Stimulated activated CD8-positive, alpha-beta memory T cell treated with anti-CD3 and anti-CD28 coated beads, Interleukin-15, amount 100 ng/mL, for 24 hours (primary cell): ENCODE measurements at places on chromosomes 7 and 10.

- DNase-seq, result no peak
These were observed 17.2 kb upstream of the STRIP2 start for GRCh38 chr7:129417073-129417472.

DNA sequence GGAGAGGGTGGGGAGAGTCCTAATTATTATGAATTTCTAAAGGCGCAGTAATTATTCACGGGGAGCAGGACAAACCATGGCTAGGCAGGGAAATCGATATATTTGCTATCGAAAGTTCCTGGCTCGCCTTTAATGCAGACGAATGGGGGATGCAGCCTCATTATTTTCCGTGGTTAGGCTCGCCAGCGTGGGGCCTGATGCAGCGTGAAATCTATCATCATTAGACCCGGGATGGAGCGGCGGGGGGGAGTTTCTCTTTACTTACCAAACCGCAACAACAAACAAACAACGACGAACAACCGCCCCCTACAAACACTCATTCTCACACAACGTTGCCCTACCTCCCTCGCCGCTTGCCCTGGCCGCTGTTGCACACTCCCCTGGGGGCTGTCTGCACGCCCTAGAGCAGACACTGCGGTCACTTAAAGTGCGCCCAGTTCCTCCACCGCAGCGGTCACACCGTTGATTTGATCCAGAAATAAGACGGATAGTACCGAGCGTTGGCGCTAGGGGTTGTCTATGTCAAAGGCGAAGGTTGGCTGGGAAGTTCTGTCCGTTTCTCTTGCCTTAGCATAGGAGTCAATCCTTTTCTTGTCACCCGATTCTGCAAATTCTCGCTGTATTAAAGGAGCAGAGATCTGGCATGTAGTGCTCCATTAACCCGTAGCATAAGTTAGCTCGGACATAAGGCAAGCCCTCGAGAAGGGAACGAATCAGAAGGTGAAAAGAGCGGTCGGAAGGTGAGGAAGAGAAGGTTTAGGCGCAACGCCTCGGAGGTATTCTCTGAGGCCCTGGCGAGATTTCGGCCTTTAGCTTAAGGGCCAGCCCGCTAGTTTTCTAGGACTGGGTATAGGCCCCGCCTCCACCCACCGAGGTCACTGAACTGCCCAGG, 10.4 kb downstream of the NXPH1 start:
- no peak for DNase-seq

- DNase-seq, result no peak
These were observed 105.3 kb downstream of the SORCS1 start for GRCh38 chr10:107059068-107059804.

DNA sequence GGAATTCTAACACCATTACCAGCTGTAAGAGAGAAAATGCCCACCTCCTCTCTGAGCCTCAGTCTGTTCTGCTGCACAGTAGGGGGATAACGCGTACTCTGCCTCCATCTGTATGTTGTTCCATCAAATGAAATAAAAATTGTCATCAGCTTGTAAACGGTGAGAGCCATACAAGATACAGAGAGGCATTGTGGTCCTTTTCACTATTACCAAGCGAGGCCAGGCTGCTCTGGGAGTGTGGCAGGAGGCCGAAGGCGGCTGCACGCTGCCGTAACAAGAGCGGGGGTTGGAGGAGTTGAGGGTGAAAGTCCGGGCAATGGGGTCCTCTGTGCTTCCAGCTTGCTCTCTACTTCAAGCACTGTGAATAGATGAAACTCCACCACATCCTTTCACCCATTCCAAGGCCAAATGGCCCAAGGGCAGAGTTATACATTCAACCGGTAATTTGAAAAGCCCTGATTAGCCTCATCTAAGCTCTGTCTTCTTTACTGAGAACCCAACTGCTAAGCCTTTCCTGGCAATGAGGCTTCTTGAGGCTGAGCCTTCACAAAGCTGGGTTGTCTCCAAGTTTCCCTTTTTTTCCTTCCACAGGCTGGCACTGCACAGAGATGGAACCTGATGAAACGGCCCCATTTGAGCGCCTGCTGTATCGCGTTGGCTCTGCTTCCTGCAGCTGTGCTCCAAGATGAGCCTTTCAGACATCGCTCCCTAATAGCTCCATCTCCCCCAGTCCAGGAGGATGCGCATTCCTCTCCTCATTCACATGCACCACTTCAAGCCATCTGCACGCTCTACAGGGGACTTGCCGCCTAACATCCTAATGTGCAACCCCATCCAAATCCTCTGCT, 47.2 kb downstream of the PYROXD2 start:
- no peak for DNase-seq

DNA sequence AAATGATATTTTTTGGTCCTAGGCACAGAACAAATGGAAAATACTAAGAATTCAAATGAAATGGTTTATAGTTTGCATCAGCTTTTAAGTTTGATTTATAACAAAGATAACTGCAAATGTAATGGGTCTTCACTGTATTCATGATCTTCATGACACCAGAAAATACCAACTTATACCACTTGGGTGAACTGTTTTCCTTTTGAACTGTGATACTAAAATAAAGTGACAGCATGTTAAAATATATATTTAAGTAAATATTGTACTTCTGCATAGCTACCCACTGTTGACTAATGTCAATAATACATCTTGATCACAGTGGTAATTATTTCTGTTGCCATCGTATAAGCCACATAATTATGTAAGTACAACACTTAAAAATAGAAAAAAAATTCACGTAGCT, 442.0 kb upstream of the ANKRD30A start:
- no peak for DNase-seq

DNA sequence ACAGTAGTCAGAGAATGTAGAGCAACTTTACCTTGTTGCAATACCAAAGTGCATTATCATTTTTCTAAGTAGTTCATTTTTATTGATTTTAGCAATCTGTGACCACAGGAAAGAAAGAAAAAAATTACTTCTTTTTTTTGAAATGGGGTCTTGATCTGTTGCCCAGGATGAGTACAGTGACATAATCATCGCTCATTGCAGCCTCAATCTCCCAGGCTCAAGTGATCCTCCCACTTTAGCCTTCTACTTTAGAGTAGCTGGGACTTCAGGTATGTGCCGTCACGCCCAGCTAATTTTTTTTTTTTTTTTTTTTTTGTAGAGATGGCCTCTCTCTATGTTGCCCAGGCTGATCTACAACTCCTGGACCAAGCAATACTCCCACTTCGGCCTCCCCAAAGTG, 11.4 kb upstream of the OAT start:
- DNase-seq, result no peak

DNA sequence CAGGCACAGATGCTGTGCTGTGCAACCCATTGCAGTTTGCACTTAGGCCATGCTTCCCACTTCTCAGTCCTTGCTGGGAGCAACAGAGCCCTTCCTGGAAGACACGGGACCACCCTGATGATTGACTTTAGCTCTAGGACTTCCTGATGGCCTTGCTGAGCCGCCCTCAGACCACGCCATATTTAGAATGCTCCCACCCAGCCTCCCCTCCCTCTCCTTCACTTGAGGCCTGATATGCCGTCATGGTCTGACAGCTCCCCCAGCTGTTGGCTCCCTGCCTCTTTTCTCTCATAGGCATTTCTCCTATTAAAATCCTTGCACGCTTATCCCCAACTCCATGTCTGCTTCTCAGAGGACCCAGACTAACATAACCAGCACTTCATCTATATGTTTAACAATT, 29.4 kb upstream of the GATAD1 start:
- no peak for DNase-seq

DNA sequence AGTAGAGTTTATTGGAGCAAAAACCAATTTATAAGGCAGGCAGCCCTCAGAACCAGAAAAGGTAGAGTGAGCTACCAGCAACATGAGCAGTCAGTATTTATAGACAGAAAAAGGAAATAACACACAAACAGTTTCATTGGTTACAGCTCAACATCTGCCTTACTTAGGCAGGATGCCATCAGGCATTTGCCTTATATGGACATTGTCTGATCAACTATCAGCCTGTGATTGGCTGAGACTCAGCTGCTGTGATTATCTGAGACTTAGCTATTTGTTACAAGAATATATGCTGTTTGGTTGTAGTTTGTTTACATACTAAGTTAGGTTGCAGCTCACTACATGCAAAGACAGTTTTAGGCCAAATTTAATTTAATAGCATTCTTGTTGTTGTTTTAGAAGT, 60.4 kb upstream of the CDK1 start:
- DNase-seq, result no peak

GRCh38 chr10:112448888-112449287, 1.9 kb downstream of the VTI1A start:
- no peak for DNase-seq

DNA sequence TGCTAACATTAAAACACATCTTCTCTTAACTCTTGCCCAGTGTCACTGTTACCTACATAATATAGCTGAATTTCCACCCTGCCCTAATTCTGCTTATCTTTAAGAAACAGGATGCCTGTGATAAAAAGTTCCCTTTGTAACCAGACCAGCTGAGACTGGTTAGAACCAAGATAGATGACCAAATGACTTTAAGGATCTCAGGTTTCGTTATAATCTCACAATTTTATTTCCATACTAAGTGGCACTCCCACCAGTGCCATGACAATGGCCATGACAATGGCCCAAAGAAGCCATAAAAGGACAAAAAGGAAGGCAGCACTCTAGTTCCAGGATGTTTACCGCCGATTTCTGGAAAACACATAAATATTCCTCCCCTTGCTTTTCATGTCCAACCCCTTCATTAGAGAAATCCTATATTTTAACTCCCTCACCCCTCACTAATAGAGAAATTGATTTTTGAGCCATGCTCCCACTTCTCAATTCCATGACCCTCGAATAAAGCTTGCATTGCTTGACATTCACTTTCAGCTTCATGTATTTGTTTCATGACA, 126.1 kb downstream of the ELAPOR2 start:
- no peak for DNase-seq

- no peak for DNase-seq
These were observed 20.9 kb downstream of the NUDCD3 start for GRCh38 chr7:44469461-44470134.

- DNase-seq, result no peak
These were observed 132.4 kb upstream of the PTN start for GRCh38 chr7:137475966-137476365.

DNA sequence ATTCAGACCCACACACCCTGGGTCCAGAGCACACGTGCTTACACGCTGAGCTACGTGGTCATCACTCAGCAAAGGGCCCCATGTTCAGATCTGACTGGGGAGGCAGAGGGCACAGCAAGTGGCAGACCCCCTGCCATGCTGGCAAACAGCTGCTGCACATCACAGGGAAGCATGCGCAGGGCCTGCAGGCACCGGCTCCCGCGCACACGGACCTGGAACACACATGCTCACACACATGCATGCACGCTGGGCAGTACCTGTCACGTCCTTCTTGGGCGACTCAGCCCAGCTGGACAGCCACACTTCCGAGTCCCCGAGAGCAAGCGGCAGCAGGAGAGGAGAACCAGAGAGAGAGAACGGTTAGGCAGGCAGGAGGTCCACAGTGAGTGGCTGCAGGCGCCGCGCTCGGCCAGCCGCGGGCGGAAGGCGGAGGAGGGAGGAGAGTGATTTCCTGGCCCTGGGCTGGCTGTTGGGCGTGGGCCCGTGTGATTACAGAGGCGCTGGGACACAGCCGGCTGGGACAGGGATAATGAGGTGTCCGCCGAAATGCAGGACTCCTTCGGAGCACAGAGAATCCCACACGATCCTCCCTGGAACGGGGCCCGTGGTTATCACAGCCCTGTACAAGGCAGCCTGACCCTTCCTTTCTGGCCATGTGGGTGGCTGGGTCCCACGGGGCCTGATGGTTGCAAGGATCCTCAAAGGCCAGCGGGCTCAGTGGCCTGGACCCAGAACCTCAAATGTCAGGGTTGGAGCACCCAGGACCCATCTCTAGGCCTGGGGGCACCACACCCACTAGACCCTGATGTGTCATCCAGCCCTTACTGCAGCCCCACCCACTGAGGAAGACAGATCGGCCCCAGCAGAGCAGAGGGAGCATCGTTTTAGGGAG, 175.1 kb downstream of the NEURL1 start:
- no peak for DNase-seq

DNA sequence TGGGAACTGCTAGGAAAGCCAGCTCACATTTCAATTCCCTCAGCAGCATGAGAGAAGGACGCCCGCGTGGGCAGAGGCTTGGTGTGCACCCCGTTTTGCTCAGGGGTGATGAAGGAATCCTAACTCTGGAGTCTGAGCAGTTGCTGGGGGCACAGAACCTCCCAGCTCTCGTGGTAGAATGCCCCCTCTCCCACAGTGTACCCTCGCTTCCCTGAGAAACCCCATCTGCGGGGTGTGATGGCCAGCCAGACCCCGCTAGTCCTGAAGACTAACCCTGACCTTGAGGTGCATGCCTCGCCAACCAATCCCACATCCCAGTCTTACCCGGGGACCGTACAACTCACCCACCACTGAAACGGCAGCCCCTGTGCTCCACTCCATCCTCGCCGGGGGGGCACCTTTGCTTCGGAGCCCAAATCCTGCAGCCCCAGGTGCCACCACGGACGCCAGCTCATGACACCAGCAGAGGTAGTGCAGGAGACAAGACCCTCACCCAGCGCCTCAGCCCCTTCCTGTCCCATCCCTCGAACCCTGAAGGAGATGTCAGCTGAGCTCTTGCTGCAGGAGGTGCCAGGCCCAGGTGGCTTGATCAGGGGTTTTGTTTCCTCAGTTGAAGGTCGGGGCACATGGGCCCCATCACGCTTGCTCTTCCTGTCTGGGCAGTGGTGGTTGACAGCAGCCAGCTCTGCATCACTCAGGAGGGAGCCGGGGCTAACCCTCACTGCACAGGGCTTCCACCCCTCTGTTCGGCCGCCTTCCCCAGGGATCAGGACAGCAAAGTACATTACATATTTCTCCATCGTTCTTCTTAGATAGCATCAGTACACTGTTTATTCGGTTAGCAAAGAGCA, 236.5 kb downstream of the MGMT start:
- DNase-seq, result no peak

GRCh38 chr10:10515479-10516204, 502.0 kb upstream of the CELF2 start:
- no peak for DNase-seq

GRCh38 chr7:108007261-108007660, 4.3 kb upstream of the LAMB1 start:
- no peak for DNase-seq

GRCh38 chr10:78575400-78575799, 493.4 kb upstream of the ZMIZ1 start:
- DNase-seq, result no peak

DNA sequence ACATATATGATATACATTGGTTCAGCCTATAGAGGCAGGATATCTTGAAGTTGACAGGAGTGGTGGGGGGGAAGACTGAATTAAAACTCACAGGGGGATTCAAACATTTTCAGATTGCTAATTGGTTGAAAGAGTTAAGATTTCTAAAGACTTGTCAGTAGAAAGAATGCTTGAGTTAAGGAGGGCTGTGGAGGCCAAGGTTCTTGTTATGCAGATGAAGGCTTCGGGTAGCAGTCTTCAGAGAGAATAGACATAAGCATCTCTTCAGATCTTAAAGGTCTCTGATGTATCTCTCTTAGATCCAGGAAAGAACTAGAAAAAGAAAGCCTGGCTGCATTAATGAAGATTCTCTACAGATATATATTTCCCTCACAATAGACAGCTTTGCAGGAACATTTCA, 209.8 kb upstream of the SEMA3D start:
- no peak for DNase-seq

GRCh38 chr7:122155566-122155965, 11.5 kb upstream of the AASS start:
- no peak for DNase-seq
